SHP77 (cell line): ENCODE measurements at places on chromosomes 7 and 10.

GRCh38 chr10:90342480-90342879 is 515.4 kb downstream of the HTR7 start:
- DNase-seq, result no peak

- no peak for DNase-seq
Measured at GRCh38 chr7:66748791-66749190, 8.3 kb downstream of the RABGEF1 start.

DNA sequence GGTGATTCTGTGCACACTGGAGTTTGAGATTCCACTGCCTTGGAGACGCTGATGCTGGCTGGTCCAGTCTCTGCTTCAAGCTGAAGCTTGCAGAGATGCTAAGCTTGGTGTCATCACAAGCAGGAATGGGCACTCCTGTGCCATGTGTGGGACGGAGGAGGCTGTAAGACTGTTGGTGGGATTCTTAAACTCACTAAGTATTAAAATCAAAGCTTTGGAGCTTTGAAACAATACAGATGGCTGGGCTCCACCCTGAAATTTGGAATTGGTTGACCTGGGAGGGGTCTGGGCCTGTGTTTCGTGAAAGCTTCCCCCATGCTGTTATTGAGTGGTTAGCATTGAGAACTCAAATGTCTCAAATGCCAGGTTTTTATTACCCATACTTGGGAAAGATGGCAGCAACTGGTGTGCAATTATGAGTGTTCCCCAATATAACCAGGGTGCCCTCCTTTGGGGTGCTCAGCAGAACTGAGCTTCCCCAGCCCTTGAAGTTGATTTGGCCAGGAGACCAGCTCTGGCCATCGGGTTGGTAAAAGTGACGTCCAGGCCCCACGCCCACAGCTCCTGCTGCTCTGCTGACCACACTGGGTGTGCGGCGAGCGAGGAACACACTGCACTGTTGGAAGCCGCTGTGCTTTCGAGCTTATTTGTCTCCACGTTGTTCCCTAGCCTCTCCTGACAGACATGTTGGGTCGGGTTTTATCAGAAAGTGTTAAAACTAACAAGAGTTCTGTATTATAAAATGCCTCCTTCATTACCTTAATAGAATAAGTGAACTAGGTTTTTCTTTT is 377.7 kb downstream of the GLRX3 start:
- no peak for DNase-seq

- DNase-seq, result no peak
Measured at GRCh38 chr7:142440906-142441411, 183.1 kb upstream of the PRSS58 start.
